ENCODE measurements at places on chromosomes 7 and 10.

DNA sequence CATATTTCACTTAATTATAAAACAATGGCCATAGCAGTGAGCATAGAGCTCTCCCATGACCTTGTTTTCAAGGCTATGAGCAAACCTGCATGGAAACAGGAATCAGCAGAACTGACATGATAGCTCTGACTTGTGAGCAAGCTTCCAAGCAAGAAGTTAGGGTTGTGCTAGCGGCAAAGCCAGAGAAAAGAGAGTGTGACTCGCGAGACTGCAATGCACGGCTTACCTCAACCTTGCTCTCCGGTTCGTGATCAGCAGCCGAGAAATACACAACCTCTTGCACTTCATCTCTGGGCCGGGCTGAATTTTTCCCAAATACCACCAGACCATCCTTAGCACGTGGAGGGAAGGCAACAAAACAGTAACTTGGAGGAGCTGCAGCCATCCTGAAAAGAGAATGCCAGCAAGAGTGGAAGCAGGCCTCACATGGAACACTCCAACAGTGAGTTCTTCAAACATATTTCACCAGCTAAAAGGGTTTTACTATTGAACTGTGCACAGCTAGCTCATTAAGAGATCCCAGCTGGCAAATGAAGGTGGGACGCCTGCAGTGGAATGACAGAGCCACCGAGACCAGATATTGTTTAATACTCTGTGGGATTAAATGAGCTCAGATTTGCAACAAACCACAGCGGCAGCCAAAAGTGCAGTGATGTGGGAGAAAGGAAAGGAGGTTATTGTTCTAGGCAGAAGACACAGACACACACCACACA lies 20.8 kb downstream of the SCRN1 start:
- DNase-seq: no peak

- no peak for DNase-seq
Measured at GRCh38 chr10:46048152-46048551, 2.1 kb upstream of the MSMB start.

DNA sequence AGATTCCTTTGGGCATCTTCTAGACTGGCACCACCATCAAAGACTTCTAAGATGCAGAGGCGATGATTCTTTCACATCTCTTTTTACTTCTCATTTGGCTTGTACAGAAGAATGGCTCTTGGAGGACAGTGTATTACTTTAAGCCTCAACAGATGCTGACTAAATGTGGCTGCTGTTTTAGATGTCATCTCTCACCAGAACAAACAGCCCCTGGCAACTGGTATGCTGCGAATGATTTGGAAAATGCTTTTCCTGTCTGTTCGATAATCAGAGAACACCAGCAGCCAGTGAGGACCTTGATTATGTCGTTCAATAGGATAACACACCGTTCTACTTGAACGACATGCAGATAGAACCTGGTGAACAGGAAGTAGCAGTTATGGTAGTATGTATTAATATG lies 131.8 kb downstream of the RNF216 start:
- DNase-seq: no peak

DNA sequence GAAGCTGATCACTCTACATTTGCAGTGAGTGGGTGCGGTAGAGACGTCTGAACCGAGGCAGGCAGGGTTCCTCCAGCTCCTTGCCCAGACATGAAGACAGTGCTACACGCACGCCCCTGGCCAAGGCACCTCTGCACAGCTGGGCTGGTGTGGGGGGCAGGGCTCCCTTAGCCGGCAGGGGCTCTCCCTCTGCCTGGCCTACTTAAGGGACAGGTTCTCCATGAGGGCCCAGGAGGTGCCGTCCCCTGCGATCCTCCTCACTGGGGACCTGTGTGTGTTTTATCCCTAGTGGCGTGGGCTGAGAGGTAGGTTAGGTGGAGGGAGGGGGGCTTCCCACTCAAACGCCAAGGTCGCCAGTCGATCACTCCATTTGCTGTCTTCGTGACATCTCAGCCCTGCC lies 35.3 kb downstream of the IL15RA start:
- no peak for DNase-seq

GRCh38 chr7:128309976-128310375 lies 33.7 kb downstream of the RBM28 start:
- DNase-seq: no peak

GRCh38 chr7:17564678-17565212 lies 266.3 kb downstream of the AHR start:
- no peak for DNase-seq

- no peak for DNase-seq
Measured at GRCh38 chr7:143242306-143242705, 20.5 kb downstream of the TAS2R40 start.

- DNase-seq: no peak
Measured at GRCh38 chr7:47340517-47340916, 241.4 kb downstream of the TNS3 start.

DNA sequence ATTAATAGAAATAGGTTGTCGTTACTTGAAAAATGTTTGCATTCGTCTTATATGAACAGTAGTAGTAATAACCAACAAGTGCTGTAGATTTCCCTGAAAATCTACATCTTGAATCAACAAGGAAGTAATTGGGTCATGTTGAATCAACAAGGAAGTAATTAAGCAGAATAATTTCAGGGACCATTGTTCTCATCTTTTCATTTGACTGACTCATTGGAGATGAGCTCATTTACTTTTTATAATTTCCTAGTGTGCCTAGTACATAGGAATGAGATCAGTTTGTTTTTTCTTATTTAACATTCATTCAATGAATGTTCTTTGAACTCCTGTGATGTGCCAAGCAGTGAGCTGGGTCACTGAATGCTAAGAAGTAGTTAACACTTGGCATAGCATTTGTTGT lies 8.2 kb downstream of the CLDN12 start:
- no peak for DNase-seq

DNA sequence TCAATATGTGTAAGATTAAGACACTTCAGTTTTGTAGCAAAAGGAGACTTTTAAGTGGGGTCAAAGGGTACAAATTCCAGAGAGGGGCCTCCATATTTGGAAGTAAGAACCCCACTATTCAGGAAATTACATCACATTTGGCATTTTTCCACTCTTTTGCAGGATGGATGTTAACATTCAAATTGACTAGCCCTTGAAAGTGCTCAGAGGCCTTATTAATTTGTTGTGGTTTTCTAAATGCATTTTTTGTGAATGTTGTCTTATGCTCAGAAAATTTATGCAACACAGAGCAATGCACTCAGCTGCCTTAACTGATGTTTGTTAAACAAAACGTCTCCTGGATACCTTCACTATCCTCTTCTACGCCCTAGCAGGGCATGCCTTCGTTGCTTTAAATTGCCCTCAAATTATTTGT lies 50.9 kb upstream of the PDLIM1 start:
- DNase-seq: no peak

DNA sequence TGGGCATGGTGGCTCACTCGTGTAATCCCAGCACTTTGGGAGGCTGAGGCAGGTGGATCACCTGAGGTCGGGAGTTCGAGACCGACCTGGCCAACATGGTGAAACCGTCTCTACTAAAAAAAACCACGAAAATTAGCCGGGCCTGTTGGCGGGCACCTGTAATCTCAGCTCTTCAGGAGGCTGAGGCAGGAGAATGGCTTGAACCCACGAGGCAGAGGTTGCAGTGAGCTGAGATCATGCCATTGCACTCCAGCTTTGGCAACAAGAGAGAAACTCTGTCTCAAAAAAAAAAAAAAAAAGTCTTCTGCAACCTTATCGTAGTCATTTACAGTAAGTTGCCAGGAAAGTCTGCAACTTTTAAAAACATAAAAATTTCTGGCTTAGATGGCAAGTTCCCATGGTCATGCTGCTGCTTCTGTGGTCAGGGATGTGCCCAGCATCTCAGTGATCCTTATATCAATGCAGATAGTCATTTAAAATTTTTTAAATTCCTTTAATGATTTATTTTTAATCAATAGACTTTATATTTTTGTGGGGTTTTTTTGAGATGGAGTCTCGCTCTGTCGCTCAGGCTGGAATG lies 15.6 kb downstream of the SUFU start:
- no peak for DNase-seq
